ENCODE measurements at places on chromosomes 7 and 10. TPM values are rescaled to one million over a fixed set of nuclear protein-coding genes. Genes with fewer than 3 reads are reported as not detected.

The AS3MT gene
- 5.2 TPM for total RNA-seq

The DNAH11 gene
- 1.2 TPM for total RNA-seq

The PTN gene
- 10.0 TPM for total RNA-seq

The PRKG1 gene
- total RNA-seq, result 15.0 TPM

The IFIT1B gene
- not detected for total RNA-seq

The GDF10 gene
- 25.7 TPM for total RNA-seq

The EN2 gene
- not detected for total RNA-seq

The FGFBP3 gene
- total RNA-seq, result 3.1 TPM

The ABLIM1 gene
- total RNA-seq, result 373 TPM

The CISD1 gene
- 14.2 TPM for total RNA-seq

The TMEM176B gene
- total RNA-seq, result 70.8 TPM

The OPN1SW gene
- total RNA-seq, result not detected

The PILRA gene
- 27.3 TPM for total RNA-seq

The KCNH2 gene
- 2.4 TPM for total RNA-seq

- no peak for DNase-seq
Observed at GRCh38 chr10:89035461-89035860, 44.9 kb downstream of the FAS start.

DNA sequence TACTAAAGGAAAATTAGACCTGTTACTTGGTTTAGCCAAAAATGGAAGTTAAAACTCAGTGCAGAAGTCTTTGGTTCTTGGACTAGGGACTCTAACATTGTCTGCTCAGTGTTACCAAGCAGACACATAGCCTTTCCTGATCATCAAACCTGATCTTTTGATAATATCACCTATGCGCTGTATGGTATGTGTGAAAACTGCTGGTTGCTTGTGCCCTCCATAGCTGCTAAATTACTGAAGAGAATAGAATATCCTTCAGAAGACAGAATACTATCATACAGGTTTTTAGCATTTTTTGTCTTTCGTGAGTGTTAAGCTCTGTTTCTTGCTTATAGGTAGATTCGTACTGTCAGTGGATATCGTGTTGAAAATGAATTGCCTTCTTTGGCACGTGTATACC, 68.7 kb downstream of the ST7 start:
- DNase-seq, result no peak

- no peak for DNase-seq
Observed at GRCh38 chr7:108461840-108462239, 5.6 kb upstream of the NRCAM start.

GRCh38 chr10:133516057-133516456, 11.1 kb upstream of the CYP2E1 start:
- no peak for DNase-seq

DNA sequence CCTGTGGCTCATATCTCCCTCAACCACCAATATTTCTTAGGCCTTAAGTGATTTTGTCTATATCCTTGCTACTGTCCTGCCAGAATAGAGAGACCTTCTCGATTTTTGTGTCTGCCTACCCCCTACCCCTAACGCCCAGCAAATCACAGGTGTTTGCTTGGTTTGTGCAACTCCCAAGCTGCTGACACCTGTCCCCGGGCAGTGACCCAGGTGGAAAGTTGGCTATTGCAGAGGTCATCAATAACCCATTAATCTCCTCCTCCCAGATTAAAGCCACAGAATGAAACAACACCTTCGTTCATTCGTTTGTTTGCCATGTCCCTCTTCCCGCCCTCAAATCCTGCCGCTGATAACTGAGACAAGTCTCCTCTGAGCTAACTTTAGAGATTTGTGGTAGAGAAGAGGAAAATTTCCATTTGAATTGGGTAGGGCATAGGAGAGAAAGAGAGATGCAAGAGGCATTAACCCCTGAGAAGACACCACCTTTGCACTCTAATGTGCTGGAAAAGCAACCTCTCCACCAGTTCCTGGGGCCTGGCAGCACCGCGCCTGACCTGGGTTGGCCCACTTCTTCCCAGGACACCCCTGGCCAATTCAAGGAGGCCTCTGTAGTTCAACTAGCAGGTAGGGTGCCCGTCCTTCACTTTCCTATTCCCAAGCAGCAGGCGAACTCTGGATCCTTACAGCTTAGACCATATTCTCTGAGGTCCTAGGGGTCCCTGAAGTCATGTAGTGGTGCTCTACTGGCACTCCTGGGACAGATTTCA, 3.0 kb downstream of the NEUROG3 start:
- DNase-seq, result no peak

- no peak for DNase-seq
Observed at GRCh38 chr7:14714161-14714728, 188.3 kb downstream of the DGKB start.

DNA sequence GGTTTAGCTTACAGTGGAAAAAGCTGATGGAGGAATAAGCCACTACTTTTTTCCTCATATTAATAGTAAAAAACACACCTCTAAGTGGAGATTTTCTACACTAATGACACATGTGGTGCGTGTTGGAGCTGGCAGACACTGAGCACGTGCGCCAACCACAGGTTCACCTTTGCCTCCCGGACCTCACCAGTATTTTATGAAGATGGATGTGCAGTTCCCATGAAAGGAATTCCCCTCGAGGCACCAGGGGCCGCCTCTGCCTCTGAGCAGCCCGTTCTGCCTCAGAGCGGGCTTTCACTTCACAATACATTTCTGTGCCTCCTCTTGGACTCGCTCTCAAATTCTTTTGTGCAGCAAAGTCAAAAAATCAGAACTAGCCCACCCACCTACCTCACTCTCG, 477.5 kb upstream of the ADARB2 start:
- no peak for DNase-seq

DNA sequence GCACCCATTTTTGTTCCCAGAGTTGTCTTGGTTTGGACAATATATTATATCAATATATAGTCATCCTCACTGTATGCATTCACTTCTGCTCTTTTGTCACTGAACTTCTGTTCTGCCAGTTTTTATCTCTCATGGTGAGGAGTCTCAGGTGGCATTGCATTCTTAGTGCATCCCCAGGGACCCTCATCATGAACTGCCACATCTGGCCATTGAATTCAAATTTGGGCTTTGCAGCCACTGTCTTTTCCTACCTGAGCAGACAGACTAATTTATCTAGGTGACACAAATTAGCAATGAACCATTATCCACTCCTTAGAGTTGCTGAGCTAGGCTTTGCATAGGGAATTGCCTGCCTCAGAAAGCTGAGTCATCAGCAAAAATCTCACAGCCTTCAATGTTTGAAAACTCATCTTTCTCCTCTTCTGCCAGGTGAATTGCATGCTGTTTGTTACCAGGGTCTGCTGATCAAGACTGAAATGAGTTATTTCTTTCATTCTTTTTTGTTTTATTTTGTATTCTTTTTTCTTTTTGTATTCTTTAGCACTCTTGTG, 316.8 kb upstream of the MTPN start:
- DNase-seq, result no peak

DNA sequence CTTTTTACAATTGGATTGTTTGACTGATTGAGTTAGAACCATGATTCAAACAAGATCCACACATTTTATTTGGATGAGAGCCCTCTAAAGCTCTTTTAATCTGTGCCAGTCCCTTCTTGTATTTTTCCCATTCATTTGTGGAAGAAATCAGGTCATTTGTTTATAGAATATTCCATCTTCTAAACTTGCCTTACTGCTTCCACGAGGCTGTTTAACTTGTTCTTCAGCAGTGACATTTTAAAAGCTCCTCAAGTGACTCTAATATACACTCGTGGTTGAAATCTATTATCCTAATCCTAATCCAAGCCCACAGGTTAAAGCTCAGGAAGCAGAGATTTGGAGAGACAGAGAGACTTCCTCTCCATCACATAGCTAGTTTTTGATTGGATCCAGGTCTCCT, 155.4 kb upstream of the SVIL start:
- no peak for DNase-seq

- no peak for DNase-seq
Observed at GRCh38 chr7:70807650-70808049, 324.3 kb upstream of the GALNT17 start.

- peak; percentile 69 for DNase-seq
Observed at GRCh38 chr10:122128357-122128756, 139.4 kb downstream of the TACC2 start.

DNA sequence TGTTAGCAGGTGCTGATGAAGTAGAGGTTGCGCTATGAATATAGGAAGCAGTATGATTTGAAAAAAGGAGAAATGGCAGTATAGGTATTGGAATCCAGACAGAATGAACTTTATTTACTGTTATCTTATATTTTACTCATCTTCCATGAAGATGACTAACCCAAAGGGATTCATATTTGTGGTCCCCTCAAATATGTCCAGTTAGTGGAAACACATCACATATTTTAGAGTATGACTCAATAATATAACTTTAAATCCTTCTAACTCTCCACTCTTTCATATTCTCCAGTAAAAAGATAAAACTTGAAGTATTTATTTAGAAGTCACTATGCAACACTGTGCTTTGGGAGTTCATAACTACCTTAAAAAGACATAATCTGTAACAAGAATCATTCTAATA, 286.5 kb upstream of the LRRTM3 start:
- DNase-seq, result no peak

DNA sequence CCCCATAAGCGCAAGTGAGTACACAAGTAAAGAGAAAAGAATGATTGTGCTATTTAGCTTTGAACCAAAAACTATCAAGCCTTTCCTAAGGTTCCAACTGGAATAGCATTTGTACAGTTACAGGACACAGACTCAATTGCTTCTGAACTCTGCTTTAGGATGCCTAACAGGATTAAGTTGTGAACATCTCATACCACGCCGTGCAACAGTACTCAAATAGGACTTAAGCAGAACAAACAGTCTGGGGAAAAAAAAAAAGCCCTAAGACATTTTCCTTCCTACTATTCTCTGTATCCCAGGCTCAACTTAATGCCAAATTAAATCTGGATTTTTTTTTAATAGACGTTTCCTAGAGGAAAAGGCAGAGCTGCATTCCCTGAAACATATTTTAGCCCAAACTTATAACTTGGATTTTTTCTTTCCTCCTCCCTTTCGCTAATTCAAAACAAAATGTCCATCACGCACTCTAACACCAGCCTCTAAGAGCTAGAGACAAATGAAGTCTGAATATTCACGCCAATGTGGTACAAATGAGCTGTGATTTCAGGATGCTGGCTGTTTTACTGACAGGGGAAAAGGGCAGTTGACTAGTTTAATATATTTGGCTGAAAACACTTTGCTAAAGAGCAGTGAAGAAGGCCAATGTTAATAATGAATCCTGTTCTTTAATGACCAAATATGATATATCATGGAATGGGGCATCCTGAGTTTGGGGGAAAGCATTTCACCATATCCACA, 68.6 kb downstream of the CALD1 start:
- DNase-seq, result no peak

DNA sequence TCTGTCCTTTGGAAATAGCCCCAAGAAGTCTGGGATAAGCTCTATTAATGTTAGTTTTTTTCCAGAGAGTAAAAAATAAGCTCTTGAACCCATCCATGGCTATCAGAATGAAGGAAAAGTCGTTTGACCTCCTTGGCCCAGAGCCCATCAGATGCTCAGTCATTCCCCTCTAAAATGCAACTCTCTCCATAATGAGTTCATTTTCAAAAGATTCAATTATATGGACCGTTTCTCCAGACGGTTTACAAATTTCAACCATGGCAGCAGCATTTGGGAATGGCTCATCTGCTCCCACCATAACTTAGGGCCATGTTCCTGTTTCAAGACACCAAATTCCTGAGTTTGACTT, 220.0 kb downstream of the PTPRN2 start:
- no peak for DNase-seq

GRCh38 chr7:107833684-107834106, 30.7 kb upstream of the SLC26A3 start:
- no peak for DNase-seq

DNA sequence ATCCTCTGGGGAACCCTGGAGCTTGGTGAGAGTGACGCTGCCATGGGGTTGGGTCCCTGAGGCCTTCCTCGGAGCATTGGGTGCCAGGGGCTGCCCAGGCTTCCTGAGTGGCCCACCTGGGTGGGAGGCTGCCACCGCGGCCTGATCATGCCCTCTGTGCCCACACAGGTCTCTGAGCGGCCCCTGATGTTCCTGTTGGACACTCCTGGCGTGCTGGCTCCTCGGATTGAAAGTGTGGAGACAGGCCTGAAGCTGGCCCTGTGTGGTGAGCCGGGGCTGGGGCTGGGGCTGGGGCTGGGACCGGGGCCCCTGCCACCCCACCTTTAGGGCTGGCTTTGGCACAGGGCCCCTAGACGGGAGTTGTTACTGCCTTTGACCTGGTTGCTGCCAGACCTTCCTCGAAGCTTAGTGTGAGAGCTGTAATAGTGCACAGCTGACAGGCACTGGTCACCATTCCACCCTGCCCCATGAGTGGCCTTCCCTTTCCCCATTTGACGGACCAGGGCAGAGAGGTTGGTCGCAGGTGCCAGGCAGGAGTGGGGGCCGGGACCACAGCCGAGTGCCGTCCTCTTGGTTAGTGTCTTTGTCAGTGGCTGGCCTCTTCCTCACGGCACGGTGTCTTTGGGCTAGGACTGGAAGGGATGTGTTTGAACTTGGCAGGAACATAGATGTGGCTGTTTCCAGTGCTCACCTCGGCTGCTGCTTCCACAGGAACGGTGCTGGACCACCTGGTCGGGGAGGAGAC, 8.2 kb downstream of the MTG1 start:
- no peak for DNase-seq
